ENCODE measurements at places on chromosomes 3 and 15.

DNA sequence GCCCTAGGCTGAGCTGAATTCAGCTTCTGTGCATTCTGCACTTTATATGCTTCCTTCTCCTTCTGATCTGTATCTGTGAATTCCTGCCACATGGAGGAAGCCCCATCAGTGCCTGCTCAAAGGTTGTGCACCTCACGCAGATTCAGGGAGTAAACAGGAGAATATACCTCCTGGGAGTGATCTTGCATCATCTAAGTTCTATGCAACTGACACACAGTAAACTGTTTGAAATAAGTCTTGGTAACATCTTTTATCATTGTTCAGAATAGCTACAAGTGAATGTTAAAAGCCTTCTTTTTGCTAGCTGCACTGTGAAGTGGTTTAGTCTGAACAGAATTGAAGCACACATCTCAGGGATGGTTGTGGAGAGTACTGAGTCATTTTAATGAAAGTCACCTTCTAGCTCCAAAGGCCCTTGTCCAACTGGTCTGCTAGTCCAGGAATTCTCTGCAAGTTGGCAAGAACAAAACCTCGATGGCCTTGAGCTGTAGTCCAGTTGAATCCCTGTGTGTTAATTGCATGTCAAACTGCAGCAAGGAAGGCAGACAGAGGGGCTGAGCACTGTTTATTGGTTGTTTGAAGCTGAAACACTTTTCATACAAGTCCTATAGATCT lies 215.0 kb downstream of the WNT5A start:
- no peak for DNase-seq

GRCh38 chr3:128098234-128098633 lies 25.4 kb downstream of the RUVBL1 start:
- no peak for DNase-seq

DNA sequence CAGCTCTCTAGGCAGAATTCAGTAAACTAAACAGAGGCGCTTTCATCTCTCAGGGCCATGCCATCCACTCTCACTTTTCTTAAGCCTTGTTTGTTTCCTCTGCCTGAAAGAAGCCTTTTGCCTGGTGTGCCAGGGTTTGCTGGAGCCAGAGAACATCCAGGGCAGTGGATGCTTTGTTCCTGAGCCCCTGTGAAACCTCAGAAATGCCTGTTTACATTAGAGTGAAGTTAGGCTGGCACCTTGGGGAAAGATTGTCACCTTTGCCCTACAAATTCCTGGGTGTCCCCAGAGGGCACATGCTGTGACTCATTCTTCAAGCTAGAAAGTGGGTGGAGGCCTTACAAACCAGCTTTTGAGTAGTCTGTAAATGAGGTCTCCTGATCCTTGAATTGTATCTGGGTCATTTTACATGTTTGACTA lies 10.7 kb upstream of the TRAK1 start:
- DNase-seq, result no peak

- DNase-seq, result no peak
Observed at GRCh38 chr3:148227534-148227933, 470.2 kb upstream of the AGTR1 start.

DNA sequence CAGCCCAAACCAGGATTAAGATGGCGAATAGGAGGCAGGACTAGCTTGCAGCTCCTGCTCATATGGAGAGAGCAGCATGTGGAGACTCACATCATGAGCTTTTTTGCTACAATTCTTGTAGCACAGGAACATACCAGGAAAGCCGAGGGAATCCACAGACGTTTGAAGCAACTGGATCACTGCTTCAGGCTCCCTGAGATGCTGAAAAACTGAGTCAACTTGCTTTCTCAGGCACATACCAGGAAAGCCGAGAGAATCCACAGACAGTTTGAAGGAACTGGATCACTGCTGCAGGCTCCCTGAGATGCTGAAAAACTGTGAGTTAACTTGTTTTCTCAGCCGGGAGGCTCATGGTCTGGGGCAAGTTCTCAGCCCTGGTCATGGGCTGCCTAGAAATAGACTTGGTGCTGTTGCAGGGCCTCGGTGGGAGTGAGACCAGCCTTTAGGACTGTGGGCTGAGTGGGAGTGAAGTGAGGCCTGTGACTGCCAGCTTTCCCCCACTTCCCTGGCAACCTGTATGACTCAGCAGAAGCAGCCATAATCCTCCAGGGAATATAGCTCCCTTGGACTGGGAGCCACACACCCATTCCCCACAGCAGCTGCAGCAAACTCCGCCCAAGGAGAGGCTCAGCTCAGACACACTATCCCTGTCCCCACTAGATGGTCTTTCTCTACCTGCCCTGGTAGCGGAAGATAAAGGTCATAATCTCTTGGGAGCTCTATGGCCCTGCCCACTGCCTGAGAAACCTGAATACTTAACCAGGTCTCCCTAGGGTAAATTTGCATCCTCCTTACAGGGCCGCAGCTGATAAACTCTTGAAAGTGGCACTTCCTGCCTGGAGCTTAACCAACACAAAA lies 51.9 kb upstream of the PFN2 start:
- DNase-seq, result no peak

DNA sequence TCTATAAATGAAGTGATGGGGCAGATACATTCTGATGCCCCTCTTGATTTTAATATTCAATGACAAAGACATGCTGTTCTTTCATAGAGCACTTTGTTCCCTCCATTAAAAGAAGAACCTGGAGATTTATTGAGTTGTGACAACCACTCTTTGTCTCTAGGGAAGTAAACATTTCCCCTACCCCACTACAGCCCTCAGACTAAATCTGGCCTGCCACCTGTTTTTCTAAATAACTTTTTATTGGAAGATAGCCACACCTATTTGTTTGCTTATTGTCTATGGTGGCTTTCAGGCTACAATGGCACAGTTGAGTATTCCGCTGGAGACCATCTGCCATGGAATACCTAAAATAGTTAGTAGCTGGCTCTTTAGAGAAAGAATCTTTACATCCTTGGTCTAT lies 41.2 kb upstream of the ZNF385D start:
- DNase-seq, result no peak

DNA sequence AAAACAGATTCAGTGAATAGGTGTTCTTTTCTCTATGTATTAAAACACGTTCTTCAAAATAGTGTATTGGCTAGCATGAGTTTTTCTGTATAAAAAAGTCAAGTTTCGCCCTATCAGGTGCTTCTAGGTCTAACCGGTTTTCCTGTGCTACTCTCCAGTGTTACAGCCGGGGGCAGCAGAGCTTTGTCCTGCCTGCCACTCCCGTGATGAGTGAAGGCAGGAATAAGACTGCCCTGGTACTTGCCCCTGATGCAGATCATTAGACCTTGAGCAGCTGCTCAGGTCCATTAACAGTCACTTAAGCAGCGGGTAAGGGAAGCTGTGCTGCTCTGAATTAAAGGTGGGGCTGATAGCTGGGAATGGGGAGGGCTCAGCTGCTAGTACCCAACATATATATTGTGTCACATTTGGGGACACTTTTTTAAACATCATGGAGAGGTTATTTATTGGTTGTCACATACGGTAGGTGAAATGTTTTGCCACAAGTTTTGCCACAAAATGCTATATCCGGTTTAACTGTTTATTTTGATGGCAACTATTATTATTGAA lies 1.3 kb upstream of the UNC13C start:
- DNase-seq, result no peak

GRCh38 chr3:49910409-49911123 lies 6.9 kb upstream of the MST1R start:
- DNase-seq, result no peak

- no peak for DNase-seq
Observed at GRCh38 chr15:70299931-70300869, 202.5 kb upstream of the TLE3 start.

DNA sequence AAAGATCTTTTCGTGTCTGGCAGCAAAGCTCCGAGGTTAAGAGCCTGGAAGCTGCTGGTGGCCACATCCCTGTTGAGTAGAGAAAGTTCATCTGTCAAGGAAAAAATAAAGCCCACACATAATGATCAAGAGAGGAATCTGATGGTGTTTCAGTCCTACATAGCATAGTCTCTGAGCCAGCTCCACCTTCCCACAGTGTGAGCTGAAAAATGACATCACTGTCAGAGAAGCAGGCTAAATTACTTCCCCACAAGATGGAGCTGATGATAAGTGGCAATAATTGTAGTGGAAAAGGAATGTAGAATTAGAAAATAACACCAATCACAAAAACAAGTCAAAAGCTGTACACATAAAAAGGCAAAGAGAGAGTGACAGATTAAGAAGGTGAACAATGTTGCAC lies 84.5 kb downstream of the AQP9 start:
- DNase-seq, result no peak

DNA sequence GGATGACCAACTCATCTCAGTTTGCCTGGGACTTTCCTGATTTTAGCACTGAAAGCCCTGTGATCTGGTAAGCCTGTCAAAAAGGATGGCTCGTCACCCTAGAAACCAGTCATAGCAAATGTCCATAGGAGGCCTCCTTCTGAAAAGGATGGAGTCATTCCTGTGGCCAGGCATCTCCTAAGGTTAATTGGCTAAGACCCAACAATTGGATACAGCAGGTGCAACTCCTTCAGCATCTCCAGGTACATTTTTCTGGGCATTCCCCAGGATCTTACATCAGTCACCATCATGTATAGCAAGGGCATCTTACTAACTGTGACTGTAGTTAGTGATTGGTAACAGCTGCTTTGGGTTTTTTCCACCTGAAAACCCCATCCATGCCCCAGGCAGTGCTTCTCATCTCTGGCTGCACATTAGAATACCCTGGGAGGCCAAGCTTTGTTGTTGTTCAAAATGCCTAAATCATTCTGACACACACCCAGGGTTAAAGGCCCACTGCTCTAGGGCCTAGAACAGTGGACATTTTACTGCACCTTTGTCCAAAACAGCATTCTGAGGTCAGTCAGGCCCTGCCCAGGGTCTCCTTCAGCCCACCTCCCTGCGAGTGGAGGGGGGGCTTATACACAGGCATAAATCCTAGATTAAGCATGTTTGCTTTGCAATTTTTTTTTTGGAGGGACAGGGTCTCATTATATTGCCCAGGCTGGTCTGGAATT lies 28.3 kb upstream of the GALNT15 start:
- DNase-seq, result no peak

- DNase-seq, result no peak
Observed at GRCh38 chr3:129658110-129658843, 51.8 kb upstream of the PLXND1 start.

DNA sequence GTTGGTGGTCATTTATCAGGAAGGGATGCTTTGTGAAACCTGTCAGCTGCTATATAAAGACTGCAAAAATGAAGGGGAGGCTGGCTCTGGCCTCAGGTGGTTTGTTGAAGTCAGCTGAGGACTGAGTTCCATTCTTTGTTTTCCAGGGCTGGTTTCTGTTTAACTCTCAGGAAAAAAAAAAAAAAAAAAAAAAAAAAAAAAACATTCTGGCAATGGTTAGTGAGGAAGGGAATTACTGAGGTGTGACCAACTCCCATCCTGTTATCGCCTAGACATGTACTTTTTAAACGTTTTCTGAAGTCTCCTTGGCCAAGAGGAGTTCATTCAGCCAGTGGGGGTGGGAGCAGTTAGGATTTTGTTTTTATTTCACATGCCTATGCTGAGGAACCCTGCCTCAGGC lies 316.3 kb downstream of the OXSM start:
- DNase-seq, result no peak

GRCh38 chr15:98226578-98226977 lies 266.1 kb downstream of the ARRDC4 start:
- no peak for DNase-seq

DNA sequence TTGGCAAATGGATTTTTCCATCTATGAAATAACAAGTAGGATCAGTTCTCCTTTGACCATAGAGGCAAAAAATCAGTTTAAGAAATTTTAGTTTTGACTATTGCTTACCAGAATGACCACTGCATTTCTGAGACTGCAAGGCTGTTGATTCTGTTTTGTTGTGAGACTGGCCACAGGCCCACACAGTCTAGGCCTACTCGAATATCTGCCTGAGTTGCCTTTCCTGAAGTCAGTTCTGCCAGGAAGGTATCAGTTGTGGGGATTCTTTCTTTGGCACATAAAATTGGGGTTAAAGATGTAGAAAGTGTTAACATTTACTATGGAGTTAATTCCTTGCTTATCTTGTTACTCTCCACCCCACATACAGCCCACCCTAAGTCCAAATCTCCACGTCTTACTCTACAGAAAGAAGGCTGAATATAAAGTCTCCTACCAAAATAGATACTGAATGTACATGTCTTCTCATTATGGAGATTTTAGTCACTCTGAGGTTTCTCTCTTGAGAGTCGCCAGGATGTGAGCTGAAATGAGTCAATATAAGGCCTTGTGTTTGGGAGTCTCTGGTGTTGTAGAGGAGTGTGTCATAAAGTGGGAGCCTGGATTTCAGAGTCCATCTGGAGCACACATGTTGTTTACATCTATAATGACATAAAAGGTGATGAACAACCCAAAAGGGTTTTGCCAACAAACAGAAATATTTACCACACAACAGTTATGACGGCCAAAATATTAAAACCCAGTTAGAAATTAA lies 45.0 kb upstream of the WWTR1 start:
- DNase-seq, result no peak

GRCh38 chr15:54571576-54571975 lies 593.3 kb downstream of the UNC13C start:
- no peak for DNase-seq

GRCh38 chr15:80563372-80563997 lies 131.6 kb upstream of the ABHD17C start:
- DNase-seq, result no peak

DNA sequence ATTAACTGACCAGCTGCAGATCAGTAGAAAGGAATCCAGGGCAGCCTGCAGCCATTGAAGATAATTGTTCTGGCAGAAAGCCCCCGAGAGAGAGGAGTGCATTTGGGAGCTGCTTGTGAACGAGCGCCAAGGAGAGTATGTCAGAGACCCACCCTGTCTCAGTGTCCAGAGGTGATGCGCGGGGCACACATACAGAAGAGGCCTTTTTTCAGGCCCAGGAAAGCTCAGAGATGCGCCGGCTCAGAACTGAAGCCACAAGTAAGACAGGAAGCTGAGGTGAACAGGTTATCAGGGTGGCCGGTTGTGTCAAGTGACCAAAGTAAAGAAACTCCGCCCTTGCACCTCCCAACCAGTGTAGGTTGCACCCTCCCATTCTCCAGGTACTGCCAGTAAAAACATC lies 59.8 kb upstream of the HEG1 start:
- DNase-seq, result peak; percentile 26

- no peak for DNase-seq
Observed at GRCh38 chr15:90213122-90213817, 12.1 kb downstream of the SEMA4B start.

GRCh38 chr3:24302396-24302795 lies 192.3 kb downstream of the THRB start:
- no peak for DNase-seq

- peak; percentile 31 for DNase-seq
Observed at GRCh38 chr3:194485881-194486539, 792 bp downstream of the ATP13A3 start.

- DNase-seq, result no peak
Observed at GRCh38 chr3:24154013-24154695, 209.1 kb downstream of the NR1D2 start.

- DNase-seq, result no peak
Observed at GRCh38 chr3:5133239-5134018, 11.3 kb downstream of the ARL8B start.

- no peak for DNase-seq
Observed at GRCh38 chr15:48992545-48992944, 28.8 kb upstream of the SHC4 start.

GRCh38 chr15:39642011-39642640 lies 61.2 kb downstream of the THBS1 start:
- DNase-seq, result no peak

- DNase-seq, result no peak
Observed at GRCh38 chr15:78907577-78907976, 34.9 kb downstream of the MORF4L1 start.
